ENCODE measurements at places on chromosomes 7 and 10.

GRCh38 chr7:131002600-131002999 lies 268.6 kb upstream of the KLF14 start:
- DNase-seq, result no peak

- DNase-seq, result no peak
Measured at GRCh38 chr7:154438571-154439367, 386.6 kb downstream of the DPP6 start.

DNA sequence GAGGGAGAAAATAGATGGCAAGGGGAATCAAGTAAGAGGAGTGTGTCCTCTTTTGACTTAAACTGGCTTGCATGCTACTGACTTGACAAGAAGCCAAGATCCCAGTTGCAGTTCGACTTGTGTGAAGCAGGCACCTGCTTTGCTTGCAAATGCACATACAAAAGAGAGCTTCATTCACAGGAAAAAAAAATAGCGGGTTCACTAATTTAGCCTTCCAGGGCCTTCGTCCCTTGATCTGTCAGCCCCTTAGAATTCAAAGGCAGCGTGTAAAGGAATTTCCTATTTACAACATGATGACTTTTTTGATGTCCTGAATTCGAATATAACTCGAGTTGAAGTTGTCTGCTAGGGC lies 192.1 kb downstream of the CELF2 start:
- no peak for DNase-seq

- DNase-seq, result no peak
Measured at GRCh38 chr7:52962402-52963076, 72.9 kb upstream of the POM121L12 start.

GRCh38 chr7:18693406-18693805 lies 197.9 kb downstream of the HDAC9 start:
- DNase-seq, result no peak

Measured in H1 (cell line).